Suprapubic skin (tissue), 4 donors: ENCODE measurements at places on chromosomes 4 and X.

DNA sequence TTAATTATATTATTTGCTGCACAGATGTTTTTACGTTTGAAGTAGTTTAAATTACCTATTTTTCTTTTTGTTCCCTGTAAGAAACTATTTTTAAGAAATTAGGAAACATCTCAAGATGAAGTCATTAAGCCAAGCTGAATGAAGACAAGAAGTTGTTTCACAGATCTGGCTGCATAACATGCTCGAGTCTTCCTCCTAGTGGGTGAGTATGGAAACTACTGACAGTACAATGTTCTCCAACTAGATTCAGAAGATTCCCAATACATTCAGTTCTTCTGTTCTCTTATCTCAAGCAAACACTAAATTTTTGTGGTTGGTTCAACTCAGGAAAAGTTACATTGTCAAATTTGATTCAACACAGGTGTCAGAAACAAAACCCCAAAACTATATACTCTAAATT lies 256.8 kb upstream of the VCX start:
- no peak for DNase-seq

DNA sequence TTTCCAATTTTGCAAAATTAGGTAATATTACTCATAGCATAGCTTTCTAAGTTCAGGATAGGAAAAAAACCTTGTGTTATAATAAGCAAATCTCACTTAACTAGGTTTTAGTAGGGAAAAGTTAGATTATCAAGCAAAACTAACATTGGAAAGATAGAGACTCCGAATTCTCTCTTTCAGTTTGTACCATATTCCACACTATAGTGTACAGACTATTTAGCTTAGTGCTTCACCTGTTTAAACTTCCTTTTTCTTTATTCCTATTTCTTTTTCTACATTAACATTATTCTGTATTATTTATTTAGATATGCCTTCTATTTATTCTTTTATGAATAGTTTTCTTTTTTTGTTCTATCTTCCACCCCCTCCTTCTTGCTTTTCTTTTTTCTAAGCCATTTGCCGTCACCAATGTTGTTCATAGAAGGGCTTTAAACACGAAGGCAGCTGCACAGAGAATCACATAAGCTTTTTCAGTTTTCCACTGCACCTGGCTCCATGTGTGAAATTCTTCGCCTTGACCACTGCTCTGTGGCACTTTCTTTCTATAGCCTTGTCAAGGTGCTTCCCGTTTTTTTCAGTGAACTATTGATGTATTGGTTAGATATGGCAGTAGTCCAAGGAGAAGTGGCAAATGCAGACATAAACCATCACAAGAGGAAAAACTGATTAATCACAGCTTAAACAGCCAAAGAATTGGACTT lies 8.5 kb downstream of the PCDH10 start:
- DNase-seq, result no peak

- DNase-seq, result no peak
Observed at GRCh38 chr4:58048491-58048890, 938.3 kb upstream of the IGFBP7 start.

- no peak for DNase-seq
Observed at GRCh38 chrX:120286733-120287512, 24.3 kb downstream of the TMEM255A start.

- DNase-seq, result no peak
Observed at GRCh38 chr4:170682558-170683294, 593.0 kb upstream of the AADAT start.

GRCh38 chr4:31442236-31442635 lies 722.1 kb downstream of the PCDH7 start:
- DNase-seq, result no peak

DNA sequence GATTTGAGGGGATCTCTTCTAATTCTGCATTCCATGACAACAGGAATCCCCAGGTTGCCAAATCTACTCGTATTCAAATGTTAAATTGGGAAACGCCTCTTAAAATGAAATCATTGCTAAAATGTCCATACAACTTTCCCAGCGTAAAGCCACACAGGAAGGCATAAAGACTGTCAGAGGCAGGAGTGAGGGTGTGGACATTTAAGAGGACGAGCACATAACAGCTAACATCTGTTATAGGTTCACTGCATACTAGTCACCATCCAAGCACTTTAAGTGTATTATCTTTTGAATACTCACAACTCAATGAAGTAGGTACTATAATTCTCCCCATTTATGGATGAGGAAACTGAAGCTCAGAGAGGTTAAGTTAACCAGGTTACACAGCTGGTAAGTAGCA lies 35.6 kb downstream of the ATG4A start:
- DNase-seq, result no peak

- no peak for DNase-seq
Observed at GRCh38 chr4:108047199-108047598, 57.5 kb downstream of the HADH start.

DNA sequence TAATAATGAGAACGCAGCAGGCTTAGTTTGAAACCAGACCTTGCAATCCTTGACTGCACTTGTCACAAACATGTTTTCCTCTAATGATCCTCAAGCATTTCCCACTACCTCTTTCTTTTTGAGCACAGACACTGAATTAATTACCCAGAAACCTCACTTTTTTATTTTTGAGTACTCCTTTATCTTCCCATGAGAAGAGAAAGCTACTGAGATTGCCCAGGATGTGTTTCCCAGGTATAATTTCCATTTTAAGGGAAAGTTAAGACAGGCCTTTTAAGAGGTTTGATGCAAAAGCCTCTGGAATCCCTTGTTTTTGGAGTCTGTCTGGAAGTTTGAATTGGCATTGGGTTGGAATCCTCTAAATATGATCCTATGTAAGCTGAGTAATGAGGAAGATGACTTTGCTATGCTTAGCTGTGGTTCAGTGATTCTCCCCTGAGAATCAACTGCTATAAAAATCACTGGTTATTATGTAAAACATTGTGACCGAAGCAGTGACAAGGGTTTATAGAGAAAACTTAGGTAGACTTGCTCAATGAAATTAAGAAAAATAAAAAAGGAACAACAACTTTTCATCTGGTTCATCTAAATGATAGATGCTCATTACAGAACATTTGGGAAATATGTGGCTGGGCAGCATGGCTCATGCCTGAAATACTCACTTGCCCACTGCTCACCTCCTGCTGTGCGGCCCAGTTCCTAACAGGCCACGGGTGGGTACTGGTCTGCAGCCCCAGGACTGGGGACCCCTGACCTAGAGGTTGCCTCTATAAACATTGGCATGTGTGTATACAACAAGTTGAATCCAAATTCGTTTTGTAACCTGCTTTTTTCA lies 10.8 kb upstream of the RHOH start:
- DNase-seq, result no peak

- no peak for DNase-seq
Observed at GRCh38 chrX:106670631-106671030, 55.9 kb upstream of the RNF128 start.

DNA sequence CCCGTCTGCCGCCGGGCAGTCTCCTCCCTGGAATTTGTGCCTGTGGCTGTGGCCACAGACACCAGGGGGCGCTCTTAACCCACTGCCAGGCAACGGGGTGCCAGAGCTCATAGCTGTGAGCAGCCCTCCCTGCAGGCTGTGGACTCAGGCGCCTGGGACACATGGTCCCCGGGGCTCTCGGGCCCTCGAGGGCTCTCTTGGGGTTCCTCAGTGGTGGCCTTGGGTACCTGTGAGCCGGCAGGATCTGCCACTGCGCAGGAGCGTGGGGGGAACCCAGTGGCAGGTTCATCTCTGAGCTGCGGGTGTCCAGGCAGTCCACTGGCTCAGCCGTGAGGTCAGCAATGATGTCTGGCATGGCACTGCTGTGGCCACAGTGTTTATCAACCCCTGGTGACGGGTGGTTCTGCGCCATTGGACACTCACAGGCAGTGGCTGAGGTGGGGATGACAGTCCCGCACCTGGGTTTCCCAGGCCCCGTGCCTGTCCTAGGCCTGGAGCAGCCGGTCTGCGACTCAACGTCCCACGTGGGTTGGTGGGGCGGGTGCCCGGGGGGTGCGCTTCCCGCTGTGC lies 37.2 kb downstream of the PCGF3 start:
- DNase-seq, result no peak
